ENCODE measurements at places on chromosomes 3 and 15. TPM values are rescaled to one million over a fixed set of nuclear protein-coding genes. Genes with fewer than 3 reads are reported as not detected.

The NDN gene
- total RNA-seq = 21.4 TPM

The FSD2 gene
- not detected for total RNA-seq

The CIAO2A gene
- 86.5 TPM for total RNA-seq

The GOLGA6D gene
- total RNA-seq = not detected

The ALDH1A2 gene
- total RNA-seq = 5.4 TPM

The PPP2R3A gene
- 21.3 TPM for total RNA-seq
